ENCODE measurements at places on chromosomes 5 and 9.

DNA sequence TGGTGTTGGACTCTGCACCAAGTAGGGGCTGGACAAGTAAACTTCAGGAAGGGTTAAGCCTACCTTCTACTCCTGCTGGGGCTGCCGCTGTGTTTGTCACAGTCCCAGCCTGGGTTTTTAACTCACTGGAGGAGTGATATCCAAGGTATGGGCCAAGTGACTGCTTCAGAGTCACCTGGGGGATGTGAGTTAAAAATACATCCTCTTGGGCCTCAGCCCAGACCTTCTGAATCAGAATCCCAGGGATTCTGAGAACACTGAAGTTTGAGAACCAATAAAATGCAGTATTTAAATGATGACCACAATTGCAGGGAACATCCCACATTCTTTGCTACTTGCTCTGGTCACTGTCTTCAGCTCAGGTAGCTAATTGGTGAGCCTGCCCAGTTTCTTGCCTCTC, 95.1 kb upstream of the DNAH5 start:
- DNase-seq = no peak

GRCh38 chr5:120252839-120253238, 211.3 kb upstream of the PRR16 start:
- DNase-seq = no peak

DNA sequence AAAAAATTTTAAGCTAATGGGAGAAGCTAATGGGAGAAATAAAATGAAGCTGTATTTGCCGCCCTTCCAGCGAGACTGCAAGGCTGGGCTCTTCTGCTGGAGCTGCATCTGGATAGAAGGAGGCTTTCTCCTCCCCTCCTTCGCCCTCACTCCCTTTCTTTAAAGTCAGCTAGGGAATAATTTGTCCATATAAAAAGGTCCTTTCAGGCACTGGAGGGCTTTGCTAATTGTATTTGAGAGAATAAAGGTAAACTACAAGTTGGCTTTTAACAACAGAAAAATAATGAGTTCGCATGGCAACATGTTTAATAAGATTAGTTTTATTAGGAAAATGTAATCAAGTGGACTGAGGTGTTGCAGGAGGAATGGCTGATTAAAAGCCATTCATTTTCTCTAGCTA, 41.3 kb downstream of the NPR3 start:
- DNase-seq = no peak

GRCh38 chr5:56460195-56460546, 227.0 kb upstream of the ANKRD55 start:
- no peak for DNase-seq

GRCh38 chr9:135256581-135257354, 169.3 kb downstream of the OLFM1 start:
- no peak for DNase-seq

GRCh38 chr9:68726489-68726888, 21.4 kb downstream of the PIP5K1B start:
- no peak for DNase-seq

DNA sequence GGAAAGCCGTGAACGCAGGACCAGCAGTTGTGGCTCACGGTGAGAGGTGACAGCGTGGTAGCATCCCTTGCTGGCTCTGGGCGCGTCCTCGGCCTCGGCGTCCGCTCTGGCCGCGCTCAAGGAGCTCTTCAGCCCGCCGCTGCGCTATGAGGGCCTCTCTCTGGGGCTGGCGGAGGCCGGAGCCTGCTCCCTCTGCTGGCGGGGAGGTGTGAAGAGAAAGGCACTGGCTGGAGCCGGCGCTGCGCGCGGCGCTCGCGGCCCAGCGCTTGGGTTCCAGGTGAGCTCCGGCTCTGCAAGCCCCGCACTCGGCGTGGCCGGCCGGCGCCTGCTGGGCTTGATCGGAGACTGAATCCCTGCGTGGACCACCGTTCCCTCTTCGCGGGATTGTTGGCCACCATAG, 705.6 kb downstream of the SEMA5A start:
- DNase-seq = no peak

DNA sequence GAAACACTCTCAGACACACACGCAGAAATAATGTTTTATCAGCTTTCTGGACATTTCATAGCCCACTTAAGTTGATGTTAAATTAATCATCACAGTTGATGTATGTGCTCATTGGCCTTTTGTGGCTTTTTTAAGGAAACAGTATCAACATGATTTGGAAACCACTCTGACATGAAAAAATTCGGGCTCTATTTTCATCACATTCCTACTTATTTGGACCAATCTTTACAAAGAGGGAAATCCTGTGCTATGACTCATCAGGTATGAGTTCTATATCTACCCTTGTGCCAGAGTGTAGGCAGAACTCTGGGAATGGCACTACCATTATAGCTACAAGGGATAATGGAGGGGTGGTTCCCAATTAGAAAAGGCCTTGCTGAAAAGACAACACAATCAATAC, 388.4 kb upstream of the PTGER4 start:
- DNase-seq = no peak

- DNase-seq = no peak
Observed at GRCh38 chr9:13487498-13487897, 208.0 kb upstream of the MPDZ start.

DNA sequence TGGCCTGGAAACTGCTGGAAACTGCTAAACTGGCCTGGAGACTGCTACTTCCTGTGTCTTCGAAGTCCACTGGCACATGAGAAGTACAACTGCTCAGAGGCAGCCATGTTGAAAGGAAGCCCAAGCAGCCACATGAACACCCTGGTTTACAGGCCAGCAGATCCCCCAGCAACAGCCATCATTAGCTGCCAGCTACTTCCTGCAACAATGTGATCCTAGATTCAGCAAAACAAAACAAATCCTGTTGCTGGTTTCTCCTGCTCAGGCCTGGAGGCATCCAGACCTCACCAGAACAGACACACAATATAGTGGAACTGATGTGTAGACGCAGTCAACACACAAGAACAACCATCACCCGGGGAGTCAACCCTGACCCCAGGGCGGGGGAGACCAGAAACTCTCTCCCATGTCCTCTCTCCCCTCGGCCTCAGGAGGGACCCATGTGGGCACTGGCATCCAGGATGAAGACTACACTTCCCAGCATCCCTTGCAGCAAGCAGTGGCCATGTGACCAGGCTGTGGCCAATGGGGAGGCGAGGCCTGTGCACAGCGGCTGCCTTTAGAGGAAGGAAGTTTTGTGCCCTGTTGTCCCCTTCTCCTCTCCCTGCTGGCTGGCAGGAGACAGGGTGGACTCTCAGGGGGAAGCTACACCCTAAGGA, 9.2 kb upstream of the LCN15 start:
- DNase-seq = no peak

DNA sequence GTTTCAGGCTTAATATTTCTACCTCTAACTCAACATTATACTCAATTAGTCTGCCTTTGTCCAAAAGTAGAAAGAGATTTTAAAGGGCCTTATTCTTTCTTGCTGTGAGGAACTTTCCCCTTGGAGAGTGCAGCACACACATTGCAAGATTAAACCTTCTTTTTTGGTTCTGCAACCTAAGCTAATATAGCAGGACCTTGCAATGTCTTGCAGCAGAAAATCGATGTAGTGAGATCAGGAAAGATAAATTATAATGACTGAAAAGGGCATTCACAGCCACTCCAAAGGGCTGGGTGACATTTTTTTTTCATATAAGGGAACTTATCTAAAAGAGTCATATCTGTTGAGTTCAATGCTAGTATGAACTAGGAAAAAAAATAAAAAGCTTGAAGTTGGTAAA, 422.7 kb upstream of the ADAMTS16 start:
- no peak for DNase-seq

- no peak for DNase-seq
Observed at GRCh38 chr5:144206141-144206540, 35.5 kb downstream of the KCTD16 start.

DNA sequence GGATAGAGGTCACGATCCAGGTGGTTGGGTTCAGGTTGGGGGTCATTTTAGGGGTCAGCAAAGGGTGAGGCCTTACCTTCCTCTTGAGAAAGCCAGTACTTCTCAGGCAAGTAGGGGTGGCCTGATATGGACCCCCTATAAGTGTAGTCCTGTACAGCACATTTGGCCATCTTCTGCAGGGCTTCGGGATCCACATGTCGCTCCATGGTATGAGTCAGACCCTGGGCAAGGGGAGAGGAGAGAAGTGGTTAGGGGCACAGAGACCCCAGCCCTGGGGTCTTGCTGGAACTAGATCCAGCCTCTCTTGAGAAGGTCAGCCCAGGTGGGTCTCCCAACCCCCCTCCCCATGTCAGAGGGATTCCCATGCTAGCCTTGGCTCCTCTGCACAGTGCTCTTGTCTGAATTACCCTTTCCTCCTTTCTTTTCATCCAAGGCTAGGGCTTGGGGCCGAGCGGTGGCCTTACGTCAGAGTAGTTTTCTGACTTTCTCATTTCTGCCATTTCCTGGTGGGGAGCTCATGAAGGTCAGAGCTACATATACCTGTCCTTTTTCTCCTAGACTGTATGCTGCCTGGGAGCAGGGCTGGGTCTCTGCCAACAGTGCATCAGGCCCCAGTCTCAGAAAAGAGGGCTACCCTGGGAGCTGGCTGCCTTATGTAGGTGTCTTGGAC, 9.0 kb upstream of the MYORG start:
- DNase-seq = no peak

- DNase-seq = no peak
Observed at GRCh38 chr9:32463500-32464293, 62.3 kb downstream of the RIGI start.

GRCh38 chr5:173624282-173624681, 7.8 kb upstream of the BOD1 start:
- no peak for DNase-seq

GRCh38 chr9:76697081-76697480, 67.2 kb upstream of the PCA3 start:
- DNase-seq = no peak

GRCh38 chr5:97547999-97548738, 365.1 kb upstream of the RIOK2 start:
- DNase-seq = no peak

DNA sequence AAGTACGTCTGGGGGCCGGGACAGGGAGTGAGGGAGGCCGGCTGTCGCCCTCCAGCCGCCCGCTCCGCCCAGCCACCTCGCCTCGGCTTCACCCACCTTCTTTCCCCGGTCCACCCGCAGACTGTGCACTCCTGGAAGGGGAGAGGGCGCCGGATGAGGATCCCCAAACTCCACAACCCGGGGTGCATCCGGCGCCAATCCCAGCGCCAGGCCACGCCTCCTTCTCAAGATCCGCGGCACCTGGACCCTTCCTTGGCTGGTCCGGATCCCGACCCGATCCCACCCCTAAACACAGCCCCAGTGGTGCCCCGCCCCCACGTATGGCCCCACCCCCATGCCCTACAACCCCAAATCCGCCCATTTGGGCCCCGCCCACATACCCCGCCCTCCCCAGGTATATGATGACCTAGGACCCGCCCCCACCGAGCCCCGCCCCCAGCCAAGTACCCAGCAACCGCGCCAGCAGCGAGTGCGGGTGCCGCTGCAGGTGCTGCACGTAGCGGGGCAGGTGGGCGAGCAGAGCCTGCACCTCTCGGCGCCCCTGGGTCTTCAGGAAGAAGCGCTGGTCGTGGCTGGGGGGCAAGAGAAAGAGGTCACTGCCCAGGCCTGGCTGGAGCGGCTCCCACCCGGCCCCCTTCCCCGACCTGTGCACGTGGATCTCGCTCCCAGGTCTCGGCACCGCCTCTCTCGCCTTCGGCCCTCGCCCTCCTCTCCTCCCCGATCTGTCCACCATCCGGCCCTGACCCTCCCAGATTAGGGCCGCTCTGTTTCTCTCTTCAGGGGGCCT, 3.2 kb downstream of the PIP5KL1 start:
- no peak for DNase-seq

DNA sequence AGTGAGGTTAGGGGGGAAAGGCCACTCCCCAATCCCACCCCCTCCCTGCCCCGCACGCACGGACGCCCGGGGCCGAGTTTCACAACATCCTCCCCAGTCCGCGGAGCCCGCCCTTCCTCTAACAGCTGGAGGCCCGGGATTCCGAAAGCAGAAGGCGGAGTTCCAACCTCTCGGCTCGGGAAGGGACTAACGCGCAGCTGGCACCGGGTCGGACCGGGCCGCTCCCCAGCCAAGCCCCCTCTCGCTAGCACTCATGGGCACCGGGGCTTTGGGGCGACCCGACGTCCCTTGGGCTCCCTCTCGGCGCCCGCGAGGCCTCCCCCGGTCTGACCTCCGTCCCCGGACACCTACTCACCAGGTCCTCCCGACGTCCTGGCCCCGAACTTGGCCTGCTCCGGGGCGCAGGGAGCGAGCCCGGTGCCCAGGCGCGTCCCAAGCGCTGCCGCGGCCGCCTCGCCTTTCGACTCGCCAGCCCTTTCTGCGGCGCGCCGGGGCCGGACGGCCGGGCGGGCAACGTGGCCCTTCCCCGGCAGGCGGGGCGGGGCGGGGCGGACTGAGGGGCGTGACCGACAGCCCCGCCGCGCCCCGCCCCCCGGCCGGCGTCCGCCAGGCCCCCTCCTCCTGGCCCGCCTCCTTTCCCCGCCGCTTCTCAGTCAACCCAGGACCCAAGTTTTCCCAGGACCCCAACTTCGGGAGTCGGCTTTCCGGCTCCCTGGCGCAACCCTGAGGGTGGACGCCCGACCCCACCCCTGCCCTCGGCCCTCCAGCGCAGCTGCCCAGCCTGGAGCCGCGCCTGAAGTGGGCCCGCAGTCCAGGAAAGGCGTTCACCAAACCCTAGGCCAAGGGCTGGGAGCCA, at the start of gene MGAT1:
MGAT1 (minus strand) TSS at position 482 of the 856 bp plus-strand sequence. CDS start 9,835 bp downstream, outside the sequence.
- DNase-seq = peak; percentile 38

GRCh38 chr5:124040799-124041198, 528.8 kb downstream of the CSNK1G3 start:
- DNase-seq = no peak

- no peak for DNase-seq
Observed at GRCh38 chr9:121354762-121355161, 15.3 kb downstream of the STOM start.

DNA sequence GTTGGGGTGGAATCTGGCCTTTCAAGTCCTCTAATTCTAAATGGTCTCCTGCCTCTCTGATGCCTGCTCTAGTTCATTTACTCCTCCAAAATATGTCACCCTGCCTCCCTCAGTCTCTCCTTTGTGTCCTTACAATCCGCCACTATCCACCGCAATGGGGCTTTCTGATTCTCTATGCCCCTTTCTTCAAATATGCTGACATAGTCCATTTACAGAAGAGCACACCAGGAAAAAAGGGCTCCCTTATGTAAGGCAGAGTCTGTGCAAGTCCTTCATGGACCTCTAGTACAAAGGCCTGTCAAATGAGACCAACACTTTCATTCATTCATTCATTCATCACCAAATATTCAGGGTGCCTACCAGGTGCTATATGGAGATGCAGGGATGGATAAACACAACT, 2.0 kb upstream of the ASTN2 start:
- DNase-seq = no peak

DNA sequence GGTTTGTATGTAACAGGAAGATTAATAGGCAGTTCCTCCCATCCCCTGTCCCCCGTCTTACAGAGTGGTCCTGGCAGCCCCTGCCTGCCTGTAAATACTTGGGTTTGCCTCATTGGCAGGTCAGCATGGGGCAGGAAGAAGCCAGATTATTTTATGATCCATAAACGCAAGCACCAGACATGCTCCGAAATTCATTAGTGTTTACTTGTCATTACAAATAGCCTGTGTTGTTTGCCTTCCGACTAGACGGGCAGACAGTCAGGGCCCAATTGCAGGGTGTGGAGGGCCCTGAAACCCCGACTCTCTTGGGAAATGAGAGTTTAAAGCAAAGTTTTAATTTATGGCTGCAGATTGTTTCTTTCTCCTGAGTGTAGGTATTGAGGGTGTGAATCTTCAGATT, 97.2 kb downstream of the RALGPS1 start:
- DNase-seq = no peak
